ENCODE measurements at places on chromosomes 5 and 9. TPM values are rescaled to one million over a fixed set of nuclear protein-coding genes. Genes with fewer than 3 reads are reported as not detected.

Gene ZBED3
- 2.7 TPM for polyA plus RNA-seq

Gene CWC27
- polyA plus RNA-seq, result 19.3 TPM

DNA sequence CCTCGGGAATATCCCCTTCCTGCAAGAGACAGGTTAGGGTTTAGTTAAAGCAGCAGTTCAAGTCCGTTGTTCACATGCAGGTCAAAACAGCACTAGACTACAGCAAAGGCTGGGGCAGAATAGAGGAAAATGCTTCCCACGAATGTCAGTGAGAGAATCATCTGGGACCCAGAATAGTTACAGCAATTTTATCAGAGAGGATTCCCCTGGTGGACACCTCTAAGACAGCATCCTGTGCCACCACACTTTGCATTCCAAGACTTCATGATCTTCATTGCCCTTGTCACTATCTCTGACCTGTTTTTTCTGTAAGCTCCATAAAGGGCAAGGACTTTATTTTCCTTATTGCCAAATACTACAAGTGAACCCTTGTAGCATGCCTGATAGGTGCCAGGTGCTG is 12.9 kb downstream of the GRXCR2 start:
- no peak for DNase-seq

GRCh38 chr5:13081116-13081515 is 863.4 kb downstream of the DNAH5 start:
- DNase-seq, result no peak

Gene PCDHA13
- not detected for polyA plus RNA-seq

Gene RETREG1
- polyA plus RNA-seq, result 9.5 TPM

- DNase-seq, result no peak
Observed at GRCh38 chr9:134390537-134390936, 64.3 kb downstream of the RXRA start.

Gene HAPLN1
- 0.07 TPM for polyA plus RNA-seq

GRCh38 chr5:1959725-1960581 is 77.2 kb upstream of the IRX4 start:
- DNase-seq, result no peak

GRCh38 chr9:87292449-87293191 is 205.0 kb upstream of the DAPK1 start:
- DNase-seq, result no peak

Gene HMCN2
- 19.4 TPM for polyA plus RNA-seq

DNA sequence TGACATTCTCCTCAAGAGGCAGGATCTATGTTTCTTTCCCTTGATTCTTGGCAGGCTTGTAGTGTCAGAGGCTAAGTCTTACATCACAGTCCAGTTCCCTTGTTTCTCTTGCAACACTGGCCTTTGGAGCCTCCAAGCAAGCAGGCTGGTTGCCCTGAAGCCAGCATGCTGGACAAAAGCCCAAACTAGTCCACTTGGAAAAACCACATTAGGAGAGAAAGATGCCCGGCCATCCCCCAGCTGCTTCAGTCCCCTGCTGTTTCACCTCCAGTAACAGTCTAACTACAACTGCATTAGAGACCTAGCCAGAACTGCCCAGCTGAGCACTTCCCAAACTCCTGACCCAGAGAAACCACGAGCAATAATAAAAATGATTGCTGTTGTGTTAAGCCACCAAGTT is 87.6 kb downstream of the ADAMTS6 start:
- DNase-seq, result peak; percentile 2

DNA sequence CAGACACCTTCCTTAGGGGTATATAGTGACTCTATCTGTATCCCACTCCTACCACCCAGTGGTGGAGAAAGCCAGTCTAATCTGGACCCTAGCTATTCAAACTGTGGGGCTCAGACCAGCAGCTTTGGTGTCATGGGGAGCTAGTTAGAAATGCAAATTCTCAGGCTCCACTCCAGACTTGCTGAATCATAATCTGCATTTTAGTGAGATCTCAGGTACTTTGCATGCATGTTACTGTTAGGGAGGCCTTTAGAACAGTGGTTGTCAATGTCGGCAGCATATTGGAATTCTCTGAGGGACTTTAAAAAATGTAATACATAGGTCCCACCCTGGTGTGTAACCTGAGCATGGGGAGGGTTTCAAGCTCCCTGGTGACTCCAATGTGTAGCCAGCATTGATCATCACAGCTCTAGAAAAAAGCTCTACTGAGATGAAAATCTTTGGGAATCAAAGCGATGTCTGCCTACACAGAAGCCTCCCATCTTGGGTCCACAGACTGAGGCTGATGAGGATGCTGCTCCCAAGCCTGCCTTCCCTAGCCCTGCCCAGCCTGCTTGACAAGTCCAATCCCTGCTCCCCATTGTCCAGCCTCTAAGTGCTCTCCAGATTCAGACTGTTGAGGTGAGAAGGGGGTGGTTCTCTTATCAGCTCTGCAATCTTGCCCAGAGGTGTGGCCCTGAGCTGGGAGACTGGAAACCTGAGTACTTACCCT is 11.9 kb upstream of the GM2A start:
- no peak for DNase-seq

GRCh38 chr9:90642570-90643539 is at the start of gene DIRAS2:
Gene DIRAS2 (minus strand): TSS chr9:90642824. CDS start chr9:90613827, 28,997 bp downstream.
- DNase-seq, result peak; percentile 85

DNA sequence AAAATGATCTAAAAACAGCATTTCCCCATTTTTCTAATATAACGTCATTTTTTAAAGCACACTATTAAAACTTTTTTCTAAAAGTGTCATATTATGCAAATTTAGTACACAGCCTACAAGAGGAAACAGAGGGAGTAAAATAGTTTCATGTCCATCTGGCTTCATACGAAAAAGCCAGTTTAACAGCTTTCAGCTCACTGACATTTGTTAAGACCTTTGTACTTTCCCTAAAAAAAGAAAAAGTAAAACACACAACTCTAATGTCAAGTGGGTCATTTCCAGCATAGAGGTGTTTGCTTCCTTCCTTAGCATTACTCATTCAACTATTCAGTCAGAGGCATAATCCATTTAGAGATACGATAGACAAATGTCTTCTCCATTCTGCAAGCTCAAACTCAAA is 49.4 kb downstream of the ABHD17B start:
- DNase-seq, result no peak

Gene TMEM174
- not detected for polyA plus RNA-seq

GRCh38 chr5:155935723-155936122 is 391.2 kb upstream of the SGCD start:
- DNase-seq, result no peak

DNA sequence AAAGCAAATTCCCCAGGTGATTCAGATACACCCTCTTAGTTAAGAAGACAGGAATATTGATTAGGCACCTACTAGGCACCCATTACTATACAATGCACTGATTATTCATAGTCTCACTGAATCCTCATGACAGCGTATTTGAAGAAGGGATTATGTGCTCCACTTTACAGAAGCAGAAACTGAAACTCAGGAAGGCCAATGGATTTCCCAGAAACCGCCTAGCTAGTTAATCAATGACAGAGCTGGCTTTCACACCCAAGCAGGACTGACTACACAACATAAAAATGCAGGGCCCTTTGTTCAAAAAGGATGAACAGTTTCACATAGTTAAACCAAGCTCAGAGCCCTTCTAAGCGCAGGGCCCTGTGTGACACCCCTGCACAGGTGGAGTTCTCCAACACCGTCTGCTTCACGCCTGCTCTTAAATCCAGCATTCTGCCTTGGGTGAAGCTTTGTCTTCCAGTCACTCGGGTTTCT is 117.3 kb downstream of the TTLL11 start:
- DNase-seq, result peak; percentile 88

- no peak for DNase-seq
Observed at GRCh38 chr9:128788445-128788844, 1.4 kb downstream of the TBC1D13 start.

DNA sequence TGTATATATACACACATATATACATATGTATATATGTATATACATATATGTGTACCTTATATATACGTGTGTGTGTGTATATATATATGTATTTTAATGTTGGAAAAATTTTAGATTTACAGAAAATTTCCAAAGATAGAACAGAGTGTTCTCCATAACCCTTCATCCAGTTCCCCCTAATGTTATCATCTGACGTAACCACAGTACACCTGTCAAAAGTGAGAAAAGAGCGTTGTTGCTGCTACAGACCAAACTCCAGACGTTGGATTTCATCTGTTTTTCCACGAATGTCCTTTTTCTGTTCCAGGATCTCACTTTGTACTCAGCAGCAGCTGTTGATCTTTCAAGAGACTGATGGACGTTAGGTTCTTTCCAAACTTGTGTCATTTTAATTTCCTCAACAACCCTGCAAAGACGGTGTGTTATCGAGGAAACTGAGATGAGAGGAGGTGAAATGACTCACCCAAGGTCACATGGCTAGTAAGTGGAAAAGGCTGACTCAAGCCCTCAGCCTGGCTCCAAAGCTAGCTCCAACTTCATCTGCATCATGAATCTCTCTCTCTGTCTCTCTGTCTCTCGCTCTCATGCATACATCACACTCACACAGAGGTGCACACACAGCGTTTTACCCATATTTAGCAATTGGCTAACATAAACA is 17.0 kb upstream of the NTNG2 start:
- no peak for DNase-seq

Gene TAF1L
- polyA plus RNA-seq, result not detected

GRCh38 chr5:66840511-66841013 is 244.4 kb downstream of the MAST4 start:
- no peak for DNase-seq
